ENCODE measurements at places on chromosomes 7 and 10.

DNA sequence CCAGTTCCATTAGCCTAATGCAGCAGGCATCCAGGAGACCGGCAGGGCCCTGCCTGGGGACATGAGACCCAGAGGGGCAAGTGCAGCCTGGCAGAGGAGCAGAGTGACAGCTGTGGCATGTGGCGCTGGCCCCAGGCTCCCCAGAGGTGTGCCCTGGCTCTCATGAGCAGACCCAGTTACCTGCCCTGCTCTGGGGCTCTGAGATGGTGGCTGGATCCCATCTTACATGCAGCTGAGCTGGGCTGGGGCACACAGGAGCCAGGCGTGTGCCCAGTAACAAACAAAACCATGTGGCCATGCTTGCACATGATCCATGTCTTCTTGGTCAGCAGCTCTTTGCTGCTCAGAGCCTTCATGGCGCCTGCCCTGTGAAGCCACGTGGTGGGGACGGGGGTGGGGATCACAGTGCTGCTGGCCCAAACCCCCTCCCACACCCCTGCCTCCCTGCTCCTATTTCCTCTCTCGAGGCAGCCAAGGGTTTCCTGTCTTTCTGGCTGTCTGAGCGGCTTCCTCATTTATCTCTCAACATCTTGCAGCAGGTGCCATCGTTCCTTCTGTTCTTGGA lies 40.3 kb upstream of the GTF2I start:
- DNase-seq, result no peak

GRCh38 chr7:71184609-71185008 lies 52.7 kb downstream of the GALNT17 start:
- DNase-seq, result no peak

DNA sequence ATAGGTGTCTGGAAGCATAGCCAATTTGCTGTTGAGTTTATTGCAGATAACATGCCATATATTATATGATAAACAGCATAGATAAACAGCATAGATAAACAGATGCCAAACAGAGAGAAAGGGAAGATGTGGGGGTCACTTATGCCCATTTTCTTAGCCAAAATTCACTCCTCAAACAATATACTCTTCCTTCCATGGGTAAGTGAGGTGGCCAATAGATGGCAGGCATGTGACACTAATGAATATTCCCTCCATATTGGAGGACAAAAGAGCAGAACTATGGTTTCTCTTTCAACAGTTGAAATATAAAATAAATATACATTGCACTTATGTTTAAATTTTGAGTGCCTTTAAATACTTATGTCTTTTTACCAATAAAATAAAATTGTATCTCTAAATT lies 1212.8 kb downstream of the REEP3 start:
- DNase-seq, result no peak

GRCh38 chr10:43229208-43230061 lies 37.4 kb downstream of the RASGEF1A start:
- no peak for DNase-seq

DNA sequence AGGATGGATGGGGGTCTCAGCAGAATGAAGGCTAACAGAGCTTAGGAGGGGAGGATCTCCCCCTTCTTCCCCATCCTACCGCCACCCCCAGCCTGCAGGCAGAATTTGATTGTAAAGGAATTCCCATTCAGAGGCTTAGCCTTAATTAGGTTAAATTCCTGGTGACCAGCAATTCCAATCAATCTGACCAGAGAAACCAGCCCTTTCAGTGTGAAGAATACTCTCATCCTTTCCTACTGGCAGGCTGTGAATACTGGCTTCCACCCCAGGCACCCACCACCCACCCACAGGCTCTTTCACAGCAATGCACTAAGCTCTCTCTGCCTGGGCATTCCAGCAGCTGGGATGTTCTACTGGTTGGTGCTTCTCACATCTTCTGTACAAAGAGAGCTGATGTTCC lies 137.9 kb upstream of the LYZL1 start:
- DNase-seq, result no peak

GRCh38 chr10:74748468-74749031 lies 77.8 kb upstream of the KAT6B start:
- DNase-seq, result no peak

DNA sequence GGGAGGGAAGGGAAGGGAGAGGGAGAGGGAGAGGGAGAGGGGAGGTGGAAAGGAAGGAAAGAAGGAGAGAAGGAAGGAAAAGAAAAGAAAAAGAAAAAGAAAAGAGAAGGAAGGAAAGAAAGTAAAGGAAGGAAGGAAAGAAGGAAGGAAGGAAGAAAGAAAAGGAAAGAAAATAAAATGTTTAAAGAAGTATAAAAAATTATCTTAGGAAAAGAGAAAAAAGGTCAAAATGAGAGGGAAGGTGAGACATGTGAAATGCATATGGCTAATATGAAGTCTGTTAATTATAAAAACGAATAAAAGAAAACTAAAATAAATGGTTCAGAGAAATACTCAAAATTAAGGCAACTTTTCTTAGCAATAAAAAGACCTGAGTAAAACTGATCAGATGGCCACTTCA lies 46.1 kb upstream of the ANLN start:
- DNase-seq, result no peak

GRCh38 chr7:76009672-76010600 lies 15.5 kb upstream of the TMEM120A start:
- DNase-seq, result no peak

- no peak for DNase-seq
Measured at GRCh38 chr10:126153711-126154628, 234.3 kb downstream of the ADAM12 start.

- DNase-seq, result no peak
Measured at GRCh38 chr7:155213385-155213784, 84.3 kb upstream of the INSIG1 start.

- no peak for DNase-seq
Measured at GRCh38 chr10:68434657-68435056, 27.6 kb upstream of the RUFY2 start.

DNA sequence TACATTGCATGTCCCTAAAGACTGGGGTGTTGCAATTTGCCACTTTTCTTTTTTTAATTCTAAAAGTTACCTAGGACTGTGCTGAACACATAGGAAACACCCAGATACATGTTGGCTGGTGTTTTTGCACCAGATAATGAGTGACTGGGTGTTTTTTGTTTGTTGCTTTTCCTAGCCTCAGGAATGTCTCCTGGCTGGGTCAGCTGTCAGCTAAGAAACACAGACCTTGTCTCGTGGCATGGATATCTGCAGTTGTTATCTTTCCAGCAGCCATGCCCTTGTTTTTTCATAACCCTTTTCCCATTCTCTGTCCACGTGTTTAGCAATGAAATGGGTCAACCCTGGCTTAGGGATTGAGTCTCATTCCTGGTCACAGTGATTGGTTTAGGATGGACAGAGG lies 433.9 kb upstream of the ZMIZ1 start:
- DNase-seq, result no peak

GRCh38 chr10:71966046-71967004 lies 2.1 kb downstream of the CHST3 start:
- no peak for DNase-seq

GRCh38 chr7:25611196-25611595 lies 382.9 kb upstream of the NPVF start:
- no peak for DNase-seq

GRCh38 chr7:12229046-12229445 lies 18.0 kb downstream of the TMEM106B start:
- no peak for DNase-seq

DNA sequence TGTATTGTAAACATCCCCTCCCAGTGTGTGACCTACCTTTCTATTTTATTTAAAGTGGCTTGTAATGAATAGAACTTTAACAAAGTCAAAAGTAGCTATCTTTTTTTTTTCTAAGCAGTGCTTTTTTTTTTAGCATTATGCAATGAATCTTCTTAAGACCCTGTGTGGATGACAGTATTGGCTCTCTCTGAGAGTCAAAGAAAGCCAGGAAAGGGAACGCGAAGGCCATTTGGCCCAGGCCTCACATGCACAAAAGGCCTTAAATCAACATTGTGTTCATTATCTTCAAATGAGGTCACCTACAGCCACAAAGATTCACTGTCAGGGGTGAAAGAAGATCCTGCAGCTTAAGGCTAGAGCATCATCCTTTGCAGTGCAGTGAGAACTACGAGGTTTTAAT lies 721.5 kb downstream of the GRID1 start:
- no peak for DNase-seq
